ENCODE measurements at places on chromosomes 7 and 10.

- DNase-seq: no peak
These were observed 104.6 kb downstream of the HGF start for GRCh38 chr7:81665236-81665635.

DNA sequence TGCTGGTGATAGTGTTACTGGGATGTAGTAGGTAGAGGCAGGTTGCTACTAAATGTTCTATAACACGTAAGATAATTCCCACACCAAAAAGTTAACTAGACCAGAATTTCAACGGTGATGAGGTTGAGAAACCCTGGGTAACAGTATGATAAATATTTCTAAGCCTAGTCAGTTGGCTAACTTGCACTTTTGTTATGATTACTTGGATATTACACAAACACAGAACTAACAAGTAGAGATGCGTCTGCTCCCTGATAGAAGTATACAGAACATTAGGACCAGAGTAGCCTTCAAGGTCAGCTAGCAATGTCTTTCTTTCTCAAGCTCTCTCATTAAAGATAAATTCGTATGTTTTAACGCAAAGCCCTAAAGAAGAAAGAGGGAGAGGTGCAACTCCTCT lies 86.2 kb upstream of the FZD8 start:
- DNase-seq: no peak

- DNase-seq: no peak
These were observed 228.9 kb downstream of the AUTS2 start for GRCh38 chr7:69827140-69827539.

DNA sequence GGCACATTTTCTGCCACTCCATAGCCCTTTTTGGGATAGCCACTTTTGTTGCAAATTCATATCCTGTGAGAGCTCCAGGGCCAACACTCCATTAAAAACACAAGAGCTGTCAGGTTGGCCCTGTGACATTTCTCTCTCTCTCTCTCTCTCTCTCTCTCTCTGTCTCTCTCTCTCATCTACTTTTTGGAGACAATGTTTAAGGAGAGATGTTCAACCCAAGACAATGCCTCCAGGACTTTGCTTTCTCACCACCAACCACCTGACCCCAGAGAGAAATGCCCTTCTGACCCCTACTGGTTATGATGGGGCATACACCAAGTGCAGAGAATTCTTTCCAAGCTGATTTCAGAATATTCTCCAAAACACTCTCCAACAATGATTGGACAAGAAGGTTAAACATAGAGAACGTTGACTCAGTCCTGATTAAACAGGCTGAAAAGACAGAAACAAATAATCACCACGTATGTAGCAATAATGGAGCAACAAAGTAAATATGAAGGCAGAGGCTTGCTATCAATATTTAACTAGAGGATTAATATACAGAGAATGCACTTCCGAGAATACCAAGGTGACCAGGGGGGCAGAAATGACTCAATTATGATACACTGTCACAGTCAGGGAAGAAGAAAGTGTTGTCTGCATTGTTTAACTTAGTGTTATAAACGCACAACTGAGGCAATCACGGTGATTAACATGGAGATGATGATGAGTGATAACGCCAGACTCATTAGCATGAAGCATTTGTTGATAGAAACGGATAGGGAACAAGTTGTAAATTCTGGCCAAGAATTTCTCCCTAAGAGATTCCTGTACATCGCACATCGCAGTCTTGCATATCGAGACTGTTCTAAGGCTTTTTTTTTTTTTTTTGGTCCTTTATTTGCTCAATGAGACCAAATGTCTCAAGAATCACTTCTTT lies 178.5 kb downstream of the NRP1 start:
- DNase-seq: no peak

DNA sequence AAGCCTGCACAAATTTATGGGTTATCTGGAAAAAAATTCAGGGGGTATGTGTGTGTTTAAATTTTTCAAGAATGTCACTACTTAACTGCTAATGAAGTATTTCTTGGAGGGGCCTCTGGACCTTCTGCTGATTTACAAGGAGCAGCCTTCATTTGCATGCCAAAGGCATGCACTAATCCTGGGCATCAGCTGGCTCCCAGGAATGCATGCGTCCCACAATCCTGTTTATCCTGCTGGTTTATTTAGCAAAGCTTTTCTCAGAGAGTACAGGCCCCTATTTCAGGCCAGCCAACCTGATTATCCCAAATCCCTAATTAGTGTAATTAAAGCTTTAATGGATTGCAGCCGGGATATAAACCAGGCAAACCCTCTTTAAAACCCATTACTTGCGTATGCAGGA lies 170.4 kb downstream of the TAX1BP1 start:
- DNase-seq: no peak

DNA sequence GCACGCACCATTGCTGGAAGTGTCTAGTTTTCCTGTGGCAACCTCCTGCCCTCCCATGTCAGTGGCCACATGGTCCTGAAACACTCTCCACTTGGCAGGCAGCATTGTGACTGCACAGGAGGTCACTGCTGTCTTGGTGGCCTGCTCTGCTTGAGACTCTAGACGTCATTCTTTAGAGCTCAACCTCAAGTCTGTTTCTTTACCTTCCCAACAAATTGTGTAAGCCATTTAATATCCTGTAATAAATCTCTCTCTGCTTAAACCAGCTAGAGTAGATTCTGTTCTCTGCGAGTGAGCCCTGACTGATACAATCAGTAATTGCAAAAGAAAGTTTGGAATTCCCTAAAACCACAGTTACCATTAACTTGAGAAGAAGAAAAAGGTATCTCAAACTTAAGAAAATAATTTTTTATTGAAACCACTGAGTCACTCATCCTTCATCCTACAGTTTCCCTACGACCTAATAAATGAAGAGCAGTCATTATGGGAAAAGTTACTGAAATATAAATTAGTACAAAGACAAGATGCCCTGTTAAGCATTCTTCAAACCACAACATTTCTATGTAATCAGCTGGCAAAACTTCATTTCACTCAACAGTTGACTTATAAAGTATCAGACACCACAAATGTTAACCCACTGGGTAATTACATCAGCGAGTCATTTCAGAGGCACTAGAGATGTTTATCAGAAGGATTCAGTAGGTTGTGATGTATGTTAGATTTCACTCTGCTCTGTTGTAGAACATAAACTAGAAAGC lies 18.0 kb downstream of the SLC25A13 start:
- peak; percentile 75 for DNase-seq

DNA sequence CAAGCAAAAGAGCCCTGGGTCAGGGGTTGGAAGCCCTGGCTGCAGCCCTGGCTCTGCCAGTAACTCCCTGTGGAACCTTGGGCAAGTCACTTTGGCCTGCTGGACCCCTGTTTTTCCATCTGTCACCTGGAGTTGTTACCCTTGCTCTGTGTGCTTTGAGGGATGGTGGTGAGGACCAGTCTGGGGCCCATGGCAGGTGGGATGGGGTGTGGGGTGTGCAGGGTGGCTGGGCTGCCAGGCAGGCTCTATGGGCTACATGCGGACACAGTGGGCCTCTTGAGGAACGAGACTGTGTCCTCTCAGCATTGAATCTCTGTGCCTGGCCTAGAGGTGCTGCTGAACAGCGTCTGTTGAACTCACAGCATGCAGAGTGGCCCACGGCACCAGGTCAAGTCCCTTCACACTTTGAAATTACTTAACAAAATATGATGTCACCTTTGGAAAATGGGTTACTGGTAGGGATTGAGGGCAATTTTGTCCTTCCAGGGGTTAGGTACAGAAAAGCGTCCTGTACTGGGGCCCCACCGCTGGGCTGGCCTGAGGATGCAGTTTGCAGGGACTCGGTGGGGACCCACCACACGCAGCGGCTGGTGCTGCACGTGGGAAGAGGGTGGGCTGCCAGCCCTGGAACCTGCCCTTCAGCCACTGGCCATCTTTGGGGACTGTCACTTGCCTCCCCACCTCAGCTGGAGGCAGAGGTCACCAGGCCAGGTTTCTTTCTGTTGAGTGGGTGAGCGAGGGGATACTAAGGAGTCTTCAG lies 45.3 kb downstream of the PRF1 start:
- DNase-seq: no peak

DNA sequence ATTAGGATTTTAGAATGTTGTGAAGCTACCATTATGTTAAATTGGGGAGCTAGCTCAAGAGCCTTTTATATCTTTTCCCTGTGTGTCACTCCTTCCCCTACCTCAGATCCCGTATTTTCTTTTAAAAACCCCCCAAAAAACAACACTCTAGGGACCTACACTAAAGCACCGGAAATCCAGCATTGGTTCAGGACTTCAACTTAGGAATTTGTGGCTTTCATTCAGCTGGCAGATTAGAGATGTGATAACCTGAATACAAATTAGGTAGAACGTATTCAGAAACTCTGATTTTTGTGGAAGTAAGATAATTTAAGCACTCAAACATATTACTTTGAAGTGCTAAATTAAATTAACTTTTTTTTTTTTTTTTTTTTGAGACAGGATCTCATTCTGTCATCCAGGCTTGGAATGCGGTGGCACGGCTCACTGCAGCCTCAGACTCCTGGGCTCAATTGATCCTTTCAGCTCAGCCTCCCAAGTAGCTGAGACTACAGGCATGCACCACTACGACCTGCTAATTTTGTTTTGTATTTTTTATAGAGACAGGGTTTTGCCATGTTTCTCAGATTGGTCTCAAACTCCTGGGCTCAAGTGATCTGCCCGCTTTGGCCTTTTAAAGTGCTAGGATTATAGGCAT lies 6.8 kb downstream of the TBC1D12 start:
- no peak for DNase-seq

GRCh38 chr7:81743665-81744064 lies 26.2 kb downstream of the HGF start:
- DNase-seq: no peak

DNA sequence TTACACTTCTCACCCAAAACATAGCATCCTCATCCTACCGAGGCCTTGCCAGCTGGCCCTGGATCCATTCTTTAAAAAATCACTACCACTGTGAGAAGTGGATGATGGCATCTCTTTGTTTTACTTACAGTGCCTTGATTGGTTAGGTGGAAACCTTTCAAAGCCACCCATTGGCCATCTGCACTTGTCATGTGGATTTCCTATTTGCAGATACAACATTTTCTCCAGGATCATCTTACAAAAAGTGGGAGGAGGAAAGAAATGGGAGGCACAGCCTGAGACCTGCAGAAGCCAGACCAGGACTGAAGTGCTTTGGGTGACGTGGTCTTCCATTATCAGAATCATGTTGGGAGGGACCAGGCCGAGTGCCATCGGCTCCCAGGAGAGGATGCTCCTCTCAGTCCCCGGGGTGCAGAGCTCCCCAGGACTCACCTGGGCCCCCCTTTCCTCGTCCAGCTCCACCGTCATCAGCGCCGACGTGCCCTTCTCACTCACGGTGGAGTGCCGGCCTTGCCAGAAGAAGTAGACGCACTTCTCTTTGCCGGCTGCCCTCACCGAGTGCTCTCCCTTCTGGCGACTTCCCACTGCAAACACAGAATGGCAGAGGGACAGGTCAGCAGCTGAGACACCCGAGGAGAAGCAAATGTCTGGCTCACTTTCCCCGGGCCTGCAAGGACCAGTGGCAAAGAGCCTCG lies 161.2 kb downstream of the SVIL start:
- no peak for DNase-seq

DNA sequence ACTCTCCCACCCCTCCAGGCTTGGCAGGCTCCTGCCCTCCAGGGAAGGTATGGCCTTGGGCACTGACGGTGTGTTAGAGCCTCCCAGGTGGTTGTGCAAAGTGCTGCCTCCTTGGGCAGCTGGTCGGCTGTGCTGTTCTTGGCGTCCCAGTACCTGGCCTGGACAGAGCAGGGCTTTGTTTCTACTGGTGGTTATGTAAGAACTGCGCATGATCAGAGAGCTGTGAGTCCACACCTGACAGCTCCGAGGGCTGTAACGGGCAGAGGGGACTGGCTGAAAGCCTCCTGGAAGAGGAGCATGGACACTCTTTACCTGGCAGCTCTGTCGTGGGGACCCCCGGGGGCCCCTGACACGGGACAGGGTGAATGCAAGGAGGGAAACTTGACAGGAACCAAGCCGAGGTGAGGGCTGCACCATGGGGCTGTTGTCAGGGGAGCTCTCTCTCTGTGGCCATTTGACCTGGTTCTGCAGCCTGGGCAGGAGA lies 3.1 kb upstream of the SFRP5 start:
- no peak for DNase-seq

DNA sequence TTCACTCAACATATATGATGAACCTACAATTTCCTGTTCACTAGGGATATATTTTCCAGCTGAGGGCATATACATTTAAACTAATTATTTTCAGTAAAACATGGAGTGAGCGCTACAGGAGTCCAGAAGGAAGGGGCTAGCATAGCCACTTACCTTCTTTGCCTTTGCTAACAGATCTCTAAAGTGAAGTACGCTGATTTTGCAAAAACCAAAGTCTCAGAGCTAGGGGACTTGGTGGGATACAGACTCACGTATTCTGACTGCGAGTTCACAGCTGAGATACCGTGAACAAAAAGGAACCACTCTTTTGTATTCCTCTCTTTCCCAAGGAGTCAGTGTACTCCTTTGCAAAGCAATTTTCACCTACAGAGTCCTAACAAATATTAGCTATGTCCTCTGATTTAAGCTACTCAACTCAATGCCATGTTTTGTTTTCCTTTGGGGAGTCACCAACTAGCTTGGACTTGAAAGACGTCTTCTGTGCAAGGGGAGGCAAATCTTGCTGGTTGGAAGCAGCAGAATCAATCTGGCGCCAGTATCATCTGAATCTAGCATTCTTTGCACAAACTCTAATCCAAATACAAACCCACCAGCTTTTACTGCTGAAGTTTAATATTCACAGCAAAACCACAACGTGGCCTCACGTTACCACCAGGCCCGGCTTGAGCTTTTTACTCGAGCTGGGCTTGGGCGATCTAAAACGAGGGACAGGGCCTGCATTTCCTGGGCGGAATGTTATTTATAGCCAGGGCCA lies 657 bp downstream of the CDNF start:
- no peak for DNase-seq

DNA sequence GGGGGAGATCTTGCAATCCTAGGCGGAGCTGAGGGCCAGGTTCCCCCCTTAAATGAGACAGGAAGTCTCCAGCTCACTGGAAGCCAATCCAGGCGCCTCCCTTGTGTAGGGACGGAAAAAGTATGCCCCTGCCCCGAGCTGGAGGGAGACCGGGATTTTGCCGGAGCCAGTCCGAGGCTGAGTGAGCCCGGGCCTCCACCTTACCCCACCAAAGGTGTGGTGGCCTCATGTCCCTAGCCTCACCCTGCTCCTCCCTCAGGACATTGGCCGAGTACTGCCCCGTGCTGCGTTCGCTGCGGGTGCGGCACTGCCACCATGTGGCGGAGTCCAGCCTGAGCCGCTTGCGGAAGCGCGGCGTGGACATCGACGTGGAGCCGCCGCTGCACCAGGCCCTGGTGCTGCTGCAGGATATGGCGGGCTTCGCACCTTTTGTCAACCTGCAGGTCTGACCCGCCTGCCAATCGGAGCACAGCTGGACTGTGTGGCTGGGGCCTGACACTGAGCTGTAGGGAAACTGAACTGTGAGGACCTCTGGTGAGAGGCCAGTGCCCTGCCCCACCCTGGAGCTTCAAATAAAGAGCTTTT lies 2.0 kb downstream of the FBXL15 start:
- no peak for DNase-seq

- DNase-seq: no peak
These were observed 82.8 kb downstream of the GATA3 start for GRCh38 chr10:8137272-8137681.
